Stimulated activated CD4-positive, alpha-beta T cell treated with anti-CD3 and anti-CD28 coated beads, TNF-alpha, amount 100 ng/mL, for 4 hours (primary cell): ENCODE measurements at places on chromosomes 1 and 21.

DNA sequence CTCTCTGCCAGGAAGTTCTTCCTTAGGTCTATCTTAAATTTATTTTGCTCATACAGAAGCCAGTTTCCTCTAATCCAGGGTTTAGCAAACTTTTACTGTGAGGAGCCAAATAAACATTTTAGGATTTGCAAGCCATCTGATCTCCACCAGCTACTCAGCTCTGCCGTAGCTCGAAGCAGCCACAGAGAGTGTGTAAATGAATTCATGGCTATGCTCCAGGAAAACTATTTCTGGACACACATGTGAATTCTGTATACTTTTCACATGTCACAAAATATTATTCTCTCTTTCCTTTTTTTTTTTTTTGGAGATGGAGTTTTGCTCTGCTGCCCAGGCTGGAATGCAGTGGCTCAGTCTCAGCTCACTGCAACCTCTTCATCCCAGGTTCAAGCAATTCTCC, 13.4 kb upstream of the AGTRAP start:
- no peak for DNase-seq

DNA sequence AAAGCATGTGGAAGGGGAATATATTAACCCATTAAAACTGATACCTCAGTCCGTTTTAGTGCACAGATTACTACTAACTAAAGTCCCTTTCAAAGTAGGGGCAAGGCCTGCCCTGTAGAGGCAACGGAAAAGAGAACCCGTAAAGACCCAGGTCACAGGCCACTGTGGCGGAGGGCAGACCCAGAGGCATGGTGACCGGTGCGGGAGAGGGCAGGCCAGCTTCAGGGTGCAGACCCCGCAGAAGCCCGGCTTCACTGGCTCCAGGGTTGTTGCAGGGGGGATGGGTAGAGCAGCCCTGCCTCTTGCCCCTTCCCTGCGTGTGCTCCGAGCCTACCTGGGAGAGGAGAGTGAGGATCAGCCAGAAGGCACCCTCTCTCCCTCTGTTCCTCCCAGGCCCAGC, 17.7 kb downstream of the CNTN2 start:
- DNase-seq: no peak

DNA sequence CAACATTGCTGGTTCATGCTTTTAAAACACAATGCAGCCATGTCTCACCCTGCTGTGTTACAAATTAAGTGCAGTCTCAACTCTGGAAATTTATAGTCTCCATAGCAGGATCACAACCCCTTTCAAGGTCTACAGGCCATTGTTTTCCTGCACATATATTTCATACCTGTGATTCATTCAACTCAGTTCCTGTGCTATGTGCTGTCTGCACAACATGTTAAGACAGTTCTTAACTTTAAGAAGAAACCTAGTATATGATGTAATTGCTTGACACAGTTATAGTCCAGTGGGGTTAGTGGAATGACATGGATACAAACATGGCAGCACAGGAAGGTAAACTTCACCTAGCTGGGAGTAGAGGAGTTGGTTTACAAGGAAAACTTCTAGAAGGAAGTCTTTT, 106.4 kb downstream of the IFI44 start:
- no peak for DNase-seq

DNA sequence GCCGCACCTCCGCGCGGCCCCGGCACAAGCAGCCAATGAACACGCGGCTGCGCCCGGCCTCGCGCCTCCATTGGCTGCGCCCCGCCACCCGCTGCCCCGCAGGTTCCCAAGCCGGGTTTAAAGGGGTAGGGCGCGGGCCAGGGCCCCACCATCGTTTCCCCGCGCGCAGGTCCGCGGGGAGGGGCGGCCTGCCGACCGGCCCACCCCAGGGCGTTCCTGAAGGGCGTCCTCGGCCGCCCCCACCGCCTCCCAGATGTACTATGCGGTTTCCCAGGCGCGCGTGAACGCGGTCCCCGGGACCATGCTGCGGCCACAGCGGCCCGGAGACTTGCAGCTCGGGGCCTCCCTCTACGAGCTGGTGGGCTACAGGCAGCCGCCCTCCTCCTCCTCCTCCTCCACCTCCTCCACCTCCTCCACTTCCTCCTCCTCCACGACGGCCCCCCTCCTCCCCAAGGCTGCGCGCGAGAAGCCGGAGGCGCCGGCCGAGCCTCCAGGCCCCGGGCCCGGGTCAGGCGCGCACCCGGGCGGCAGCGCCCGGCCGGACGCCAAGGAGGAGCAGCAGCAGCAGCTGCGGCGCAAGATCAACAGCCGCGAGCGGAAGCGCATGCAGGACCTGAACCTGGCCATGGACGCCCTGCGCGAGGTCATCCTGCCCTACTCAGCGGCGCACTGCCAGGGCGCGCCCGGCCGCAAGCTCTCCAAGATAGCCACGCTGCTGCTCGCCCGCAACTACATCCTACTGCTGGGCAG, at the start of gene OLIG1:
Gene OLIG1, plus strand, starts transcription at position 148 of the 750 bp plus-strand sequence. Its CDS starts 106 bp downstream, at position 254.
- DNase-seq: no peak

DNA sequence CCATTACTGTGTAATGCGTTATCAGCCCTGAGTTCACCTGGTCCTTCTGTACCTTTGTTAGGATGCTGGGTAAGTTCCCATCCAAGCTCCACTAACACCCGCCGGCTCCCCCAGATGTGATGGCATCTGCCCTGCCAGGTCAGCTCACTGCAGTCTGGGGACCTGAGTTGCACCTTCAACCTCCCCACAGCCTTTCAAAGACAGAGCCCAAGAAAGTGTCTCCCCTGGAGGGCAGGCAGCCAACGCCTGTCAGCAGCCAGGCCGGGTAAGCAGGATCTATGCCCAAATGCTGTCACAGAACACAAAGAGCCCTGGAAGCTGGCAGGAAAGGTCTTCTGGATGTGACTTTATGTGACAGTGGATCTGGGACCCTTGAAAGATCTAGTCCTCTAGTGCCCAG, 13.7 kb downstream of the MRAP start:
- no peak for DNase-seq

DNA sequence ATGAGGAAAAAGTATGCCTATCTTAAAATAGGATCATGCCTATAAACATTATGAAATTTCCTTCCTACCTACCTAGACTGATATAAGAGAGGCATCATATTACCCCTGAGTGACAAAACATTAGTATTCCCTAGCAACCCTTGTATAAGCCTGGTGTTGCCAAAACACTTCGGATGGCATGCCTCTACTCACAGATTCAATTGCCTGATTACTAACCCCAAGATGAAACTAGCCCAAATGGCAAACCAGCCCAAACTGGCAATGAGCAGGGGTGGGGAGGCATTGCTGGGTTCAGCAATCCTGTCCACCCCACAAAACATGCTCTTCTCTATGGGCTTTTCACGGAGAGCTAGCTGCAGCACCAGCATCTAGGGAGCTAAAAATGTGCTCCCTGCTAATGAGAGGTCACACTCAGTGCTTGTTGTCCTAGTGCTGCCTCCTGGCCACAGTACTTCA, 13.9 kb downstream of the PALMD start:
- no peak for DNase-seq

DNA sequence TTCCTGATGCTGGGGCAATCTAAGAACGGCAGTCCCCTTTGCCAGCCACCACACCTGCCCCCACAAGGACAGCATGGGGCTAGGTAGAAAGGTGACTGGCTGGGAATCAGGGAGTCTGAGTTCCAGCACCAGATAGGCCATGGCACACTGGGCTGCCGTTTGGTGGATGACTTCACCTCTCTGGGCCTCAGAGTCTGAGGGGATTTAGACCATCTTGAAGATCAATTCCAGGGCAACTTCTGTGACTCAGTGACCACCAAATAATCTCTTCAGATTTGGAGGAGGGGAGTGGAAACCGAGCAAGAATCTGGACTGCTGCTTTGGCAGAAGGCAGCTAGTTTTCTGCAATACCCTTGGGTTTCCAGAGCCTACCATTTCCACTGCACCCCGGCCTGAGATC, 92.1 kb upstream of the EDN2 start:
- no peak for DNase-seq

GRCh38 chr1:193111641-193112090, 6.5 kb upstream of the GLRX2 start:
- no peak for DNase-seq

GRCh38 chr1:158323866-158324265, 7.5 kb downstream of the CD1B start:
- DNase-seq: no peak

- DNase-seq: no peak
These were observed 12.5 kb upstream of the SFT2D2 start for GRCh38 chr1:168213349-168213748.

DNA sequence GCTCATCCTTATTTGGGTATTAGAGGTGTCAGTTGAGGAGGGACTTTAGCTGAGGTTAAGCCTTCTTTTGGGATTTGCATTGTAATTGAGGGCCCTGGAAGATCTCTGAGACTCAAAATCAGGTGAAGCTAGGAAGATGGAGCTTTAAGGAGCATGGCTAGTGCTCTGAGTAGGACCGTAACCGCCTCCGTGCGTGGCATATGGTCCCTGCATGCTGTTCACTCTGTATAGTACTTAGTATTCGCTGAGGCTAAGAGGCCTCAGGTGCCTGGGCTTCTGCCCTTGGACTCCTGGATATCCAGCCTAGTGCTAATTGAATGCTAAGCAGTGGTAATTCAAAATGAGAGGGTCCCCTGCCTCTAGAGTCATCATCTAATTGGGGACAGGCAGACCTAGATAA, 22.5 kb downstream of the NSUN4 start:
- no peak for DNase-seq

GRCh38 chr1:237972186-237972585, 81.5 kb upstream of the ZP4 start:
- DNase-seq: no peak

- DNase-seq: no peak
These were observed 75.3 kb downstream of the NTMT2 start for GRCh38 chr1:170221031-170221430.
